ENCODE measurements at places on chromosomes 12 and 14.
A peak's percentile ranks its signal among the peaks of the same experiment; 100 is the strongest.

DNA sequence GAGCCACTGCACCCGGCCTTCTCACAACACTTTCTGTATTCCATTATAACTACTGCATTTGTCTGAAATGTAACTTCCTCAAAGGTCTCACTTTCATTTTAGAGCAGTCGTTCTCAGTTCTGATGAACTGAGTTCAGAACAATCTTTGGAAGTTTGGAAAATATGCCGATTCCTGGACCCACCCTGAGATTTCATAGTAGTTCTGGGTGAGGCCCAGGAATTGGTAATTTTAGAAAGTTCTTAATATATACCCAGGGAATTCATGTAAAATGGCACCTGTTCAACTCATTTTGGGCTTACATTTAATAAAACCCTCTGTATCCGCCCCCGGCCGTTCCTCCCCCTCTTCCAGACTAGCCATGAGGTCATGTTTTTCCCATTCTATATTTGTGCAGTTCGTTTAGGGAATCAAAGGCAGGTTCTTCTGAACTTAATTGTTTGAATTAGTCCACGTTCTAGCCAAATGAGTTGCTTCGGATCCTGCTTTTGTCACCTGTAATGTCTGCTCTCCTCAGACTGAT, 5.9 kb downstream of the GSG1 start:
- peak; percentile 71 for DNase-seq

DNA sequence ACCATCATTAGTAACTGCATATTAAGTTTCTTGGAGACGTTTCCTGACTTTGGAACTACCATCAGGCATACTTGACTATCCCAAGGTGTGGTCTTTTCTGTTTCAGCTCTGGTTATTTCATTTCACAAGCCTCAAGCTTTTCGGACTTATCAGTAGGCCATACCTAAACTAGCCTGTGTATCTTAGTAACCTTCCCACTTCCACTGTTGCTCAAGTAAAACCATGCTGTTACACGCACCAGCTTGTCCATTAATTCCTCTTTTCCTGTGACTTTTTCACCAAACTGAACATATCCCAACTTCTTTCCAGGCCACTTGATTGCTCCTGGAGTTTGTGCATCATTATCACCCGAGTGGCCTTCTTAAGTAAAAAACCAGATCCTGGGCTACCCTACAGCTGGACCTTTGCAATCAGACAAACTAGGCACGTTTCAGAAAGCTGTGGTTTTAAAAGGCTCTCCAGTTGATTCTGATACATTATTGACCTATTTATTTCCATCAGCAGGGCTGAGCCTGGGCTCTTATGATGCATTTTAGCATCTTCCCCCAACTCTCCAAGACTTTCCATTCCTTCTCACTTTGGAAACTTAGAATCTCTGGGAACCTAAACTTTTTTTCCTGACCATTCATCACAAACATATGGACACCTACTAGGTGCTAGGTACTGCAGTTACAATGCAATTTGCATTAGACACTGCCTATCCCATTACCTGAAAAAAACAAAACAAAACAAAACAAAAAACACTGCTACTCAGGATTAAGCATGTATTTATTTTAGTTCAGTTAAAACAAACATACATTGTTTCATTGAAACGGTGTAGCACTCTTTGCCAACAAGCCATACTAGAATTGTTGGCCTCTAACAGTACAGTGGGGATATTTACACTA, 14.9 kb downstream of the SLC38A2 start:
- no peak for DNase-seq

- DNase-seq, result no peak
Measured at GRCh38 chr14:47189911-47190484, 485.4 kb downstream of the MDGA2 start.

DNA sequence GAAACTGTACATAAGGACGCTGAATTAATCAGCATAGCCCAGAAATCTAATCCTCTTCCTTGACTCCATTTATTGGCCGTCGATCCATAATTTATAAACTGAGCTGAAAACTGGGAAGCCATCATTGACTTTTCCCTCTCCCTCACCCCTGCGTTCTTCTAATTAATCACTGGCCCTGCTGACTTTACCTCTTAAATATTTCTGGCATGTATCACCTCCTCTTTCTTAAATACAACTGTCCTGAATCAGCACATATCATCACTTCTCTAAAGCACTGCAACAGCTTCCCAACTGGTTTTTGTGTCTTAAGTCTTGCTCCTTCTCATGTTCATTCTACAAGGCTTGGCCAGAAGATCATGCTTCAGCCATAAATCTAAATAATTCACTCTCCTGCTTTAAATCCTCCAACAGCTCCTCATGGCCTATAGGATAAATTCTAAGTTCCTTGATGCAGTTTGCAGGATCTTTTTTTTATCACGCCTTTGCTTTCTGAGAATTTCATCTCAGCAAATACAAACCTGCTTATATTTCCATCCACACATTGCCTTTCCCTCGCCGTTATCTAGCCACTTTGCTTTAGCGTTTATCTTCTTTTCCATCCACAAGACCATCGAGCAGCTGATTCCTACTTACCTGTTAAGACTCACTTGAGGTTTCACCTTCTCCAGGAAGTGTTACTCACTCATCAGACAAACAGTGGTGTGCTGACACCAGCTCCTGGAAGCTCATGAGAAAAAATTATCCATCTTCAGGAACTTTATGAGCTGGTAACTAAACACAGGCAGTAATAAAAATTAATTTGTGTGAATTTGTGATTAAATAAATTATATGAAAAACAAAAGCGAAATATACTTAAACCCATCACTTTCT, 295.6 kb upstream of the FLRT2 start:
- DNase-seq, result no peak

- DNase-seq, result no peak
Measured at GRCh38 chr12:67419810-67420209, 150.7 kb downstream of the CAND1 start.

GRCh38 chr14:59093902-59094301, 94.6 kb upstream of the DAAM1 start:
- no peak for DNase-seq

DNA sequence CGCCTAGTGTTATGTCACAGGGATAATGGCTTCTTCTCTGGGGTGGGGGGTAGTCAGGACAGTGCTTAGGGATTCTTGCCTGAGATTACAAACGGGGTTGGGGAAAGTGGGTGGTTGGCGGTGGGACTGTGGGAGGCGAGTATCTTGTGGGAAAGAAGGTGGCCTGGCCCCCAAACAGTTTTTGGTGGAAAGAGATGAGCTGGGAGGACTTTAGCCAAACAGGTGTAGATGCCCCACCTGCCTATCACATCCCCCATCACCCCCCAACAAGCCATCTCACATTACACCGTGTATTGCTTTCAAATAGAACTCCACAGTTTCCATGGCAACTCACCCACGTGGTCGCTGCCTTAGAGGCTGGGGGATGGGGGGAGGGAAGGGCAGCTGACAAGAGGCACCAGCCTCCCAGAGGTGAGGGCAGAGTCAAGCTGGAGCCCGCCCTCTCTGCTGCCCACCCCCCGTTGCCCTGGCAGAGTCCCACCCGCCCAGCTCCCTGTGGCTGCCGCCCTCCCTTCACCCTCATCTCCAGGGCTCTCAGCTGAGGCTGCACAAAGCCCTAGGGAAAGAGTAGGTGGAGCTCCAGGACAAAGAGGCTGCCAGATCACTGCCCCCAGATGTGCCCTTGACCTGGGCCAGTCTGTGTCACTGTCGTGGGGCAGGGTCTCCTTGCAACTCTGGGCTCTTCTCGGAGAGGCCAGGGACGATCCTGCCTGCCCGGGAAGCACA, 98.3 kb downstream of the LRRC74A start:
- peak; percentile 64 for DNase-seq

DNA sequence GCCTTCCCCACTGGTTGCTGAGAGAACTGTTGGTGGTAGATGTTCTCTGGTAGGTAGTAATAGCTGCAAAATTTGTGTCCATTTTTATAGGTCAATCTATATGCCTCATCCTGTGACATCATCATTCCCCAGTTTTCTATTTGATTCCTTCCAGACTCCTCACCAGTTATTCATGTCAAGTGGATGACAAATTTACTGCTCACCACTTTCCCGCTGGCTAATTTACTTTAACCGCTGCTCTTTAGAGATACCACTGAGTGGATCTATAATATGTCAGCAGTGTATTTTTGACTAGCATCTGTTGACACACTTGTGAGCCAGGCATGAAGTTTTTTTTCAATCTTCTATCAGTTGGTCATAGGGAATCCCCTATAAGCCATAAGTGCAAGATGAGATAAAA, 24.6 kb downstream of the GPR65 start:
- DNase-seq, result no peak

GRCh38 chr14:34172550-34173368, 221.9 kb upstream of the EGLN3 start:
- peak; percentile 50 for DNase-seq

DNA sequence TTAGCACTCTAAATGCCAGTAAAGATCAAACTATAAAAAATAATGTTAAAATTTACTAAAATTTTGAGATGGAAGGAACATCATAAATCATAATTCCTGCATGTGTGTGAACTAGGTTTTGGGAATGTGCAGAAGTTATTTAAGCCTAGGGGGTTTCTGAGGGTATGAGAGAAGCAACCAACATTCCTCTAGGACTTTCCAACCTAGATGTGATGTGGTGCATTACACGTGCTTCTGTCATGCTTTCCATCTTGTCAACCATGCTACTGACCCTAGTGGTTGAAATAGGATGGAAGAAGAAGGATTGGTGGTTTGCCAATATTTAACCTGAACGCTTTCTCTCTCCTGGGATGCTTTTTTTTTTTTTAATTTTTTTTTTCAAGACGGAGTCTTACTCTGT, 209.3 kb downstream of the AEBP2 start:
- no peak for DNase-seq

DNA sequence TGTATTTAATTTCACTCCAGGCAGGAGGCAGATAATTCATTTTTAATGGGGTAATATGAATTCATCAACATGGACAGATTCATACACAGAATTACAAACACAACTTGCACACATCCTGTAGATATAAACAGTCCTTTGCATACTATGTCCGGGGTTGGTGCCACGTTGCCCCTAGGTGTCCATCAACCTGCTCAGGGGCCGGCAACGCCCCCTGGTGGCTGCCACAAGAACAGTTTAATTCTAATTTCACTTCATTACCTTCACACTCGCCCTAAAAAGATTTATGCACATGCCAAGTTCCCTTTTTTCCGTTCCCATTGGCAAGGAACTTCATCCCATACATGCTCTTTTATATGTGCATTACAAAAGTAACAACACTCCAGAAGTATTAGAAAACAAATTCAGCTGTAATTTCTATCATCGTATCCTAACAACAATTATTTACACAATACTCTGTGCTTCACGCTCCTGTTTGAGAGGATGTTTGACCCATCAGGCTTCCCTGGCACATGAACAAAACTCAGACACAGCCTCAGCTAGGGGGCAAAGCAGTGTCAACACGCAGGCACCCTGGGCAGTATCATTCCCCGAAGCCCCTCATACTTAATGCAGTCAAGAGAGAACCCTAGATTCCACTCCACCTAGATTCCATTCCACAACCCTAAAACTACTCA, 15.5 kb downstream of the MANSC1 start:
- DNase-seq, result peak; percentile 34

DNA sequence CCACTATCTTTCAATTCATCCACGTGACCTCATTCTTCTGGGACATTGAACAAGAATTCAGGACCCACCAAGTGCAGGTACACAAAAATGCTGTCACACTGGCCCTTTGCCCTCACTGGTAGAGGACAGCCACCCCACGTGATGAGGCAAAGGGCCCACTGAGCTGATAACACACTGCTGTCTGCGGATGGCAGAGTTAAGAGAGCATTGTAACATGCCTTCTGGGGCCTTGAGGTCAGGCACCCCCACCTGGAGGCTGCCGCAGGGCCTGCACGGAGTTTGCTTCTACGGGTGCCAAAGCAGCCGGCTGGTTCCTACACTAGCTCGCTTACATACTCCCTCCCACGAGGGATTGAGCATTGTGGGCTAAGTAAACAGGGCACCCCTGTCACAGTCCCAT, 101.0 kb downstream of the LRIG3 start:
- DNase-seq, result no peak

- no peak for DNase-seq
Measured at GRCh38 chr12:111409403-111409779, 3.7 kb downstream of the SH2B3 start.

DNA sequence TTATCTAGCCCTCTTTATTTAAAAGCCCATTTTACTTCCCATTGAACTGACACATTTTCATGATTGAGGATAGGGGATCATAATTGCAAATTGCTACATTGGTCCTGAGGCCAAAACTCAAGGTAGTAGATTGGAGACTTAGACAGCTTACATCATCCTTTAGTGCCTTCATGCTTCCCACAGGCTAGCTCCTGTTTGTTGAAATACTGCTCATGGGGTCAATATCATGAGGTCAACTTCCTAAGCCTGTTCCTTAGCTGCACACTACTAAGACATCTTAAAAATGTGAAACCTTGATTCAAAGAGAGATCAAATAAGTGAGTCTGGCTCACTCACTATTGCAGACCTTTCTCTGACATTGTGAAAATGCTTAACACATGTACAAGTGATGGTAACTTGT, 113.0 kb downstream of the TBC1D30 start:
- DNase-seq, result no peak

DNA sequence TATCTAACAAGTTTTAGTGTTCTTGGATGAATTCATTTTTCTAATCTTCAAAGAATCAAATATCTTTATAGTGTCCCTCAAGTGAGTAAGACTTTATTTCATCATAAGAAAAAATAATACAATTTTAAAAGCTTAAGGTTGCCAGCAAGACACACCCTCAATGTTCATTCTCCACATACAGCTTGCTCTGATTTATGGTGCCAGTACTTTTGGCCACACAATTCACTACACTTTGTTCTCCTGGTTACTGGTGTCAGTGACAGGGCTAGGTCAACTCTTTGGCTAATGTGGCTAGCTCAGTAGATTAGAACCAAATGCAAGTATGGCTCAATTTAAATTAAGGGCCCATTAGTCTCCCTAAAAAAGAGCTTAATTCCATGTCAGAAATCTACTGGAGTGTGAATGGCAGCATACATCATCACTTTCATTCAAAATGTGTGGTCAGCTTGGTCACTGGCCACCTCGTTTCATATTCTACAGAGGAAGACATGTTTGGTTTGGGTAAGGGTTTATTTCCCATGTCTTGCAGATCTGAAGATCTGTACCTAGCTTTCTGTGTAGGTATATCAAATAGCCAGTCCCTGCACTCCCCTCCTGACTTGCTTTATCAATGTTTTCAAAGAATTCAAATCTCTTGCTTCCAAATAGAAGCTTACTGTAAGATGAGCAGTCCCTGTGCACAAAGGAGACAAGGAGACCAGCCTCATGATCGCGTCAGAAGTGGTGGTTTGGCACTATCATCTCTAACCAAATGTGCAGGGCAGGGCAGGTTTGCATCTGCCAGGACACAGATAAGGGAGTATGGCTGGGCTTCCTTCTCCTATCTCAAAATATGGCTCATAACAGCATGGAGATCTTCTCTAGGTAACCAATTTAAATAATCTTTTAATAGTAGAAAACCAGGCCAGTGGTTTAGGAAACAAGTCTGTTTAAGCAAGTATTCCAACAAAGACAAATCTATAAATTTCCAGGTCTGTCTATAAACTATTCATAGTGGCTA, 31.3 kb downstream of the HECTD4 start:
- peak; percentile 27 for DNase-seq

Data from femur (tissue), 1 donor.